Stimulated activated CD4-positive, alpha-beta T cell treated with anti-CD3 and anti-CD28 coated beads, TNF-alpha, amount 100 ng/mL, for 24 hours (primary cell): ENCODE measurements at places on chromosomes 13 and 19.

GRCh38 chr13:95361686-95362085 is 60.4 kb upstream of the ABCC4 start:
- no peak for DNase-seq

- DNase-seq, result no peak
Observed at GRCh38 chr13:113051641-113052040, 54.0 kb upstream of the F7 start.

GRCh38 chr19:648305-648704 is 8.6 kb downstream of the FGF22 start:
- no peak for DNase-seq

DNA sequence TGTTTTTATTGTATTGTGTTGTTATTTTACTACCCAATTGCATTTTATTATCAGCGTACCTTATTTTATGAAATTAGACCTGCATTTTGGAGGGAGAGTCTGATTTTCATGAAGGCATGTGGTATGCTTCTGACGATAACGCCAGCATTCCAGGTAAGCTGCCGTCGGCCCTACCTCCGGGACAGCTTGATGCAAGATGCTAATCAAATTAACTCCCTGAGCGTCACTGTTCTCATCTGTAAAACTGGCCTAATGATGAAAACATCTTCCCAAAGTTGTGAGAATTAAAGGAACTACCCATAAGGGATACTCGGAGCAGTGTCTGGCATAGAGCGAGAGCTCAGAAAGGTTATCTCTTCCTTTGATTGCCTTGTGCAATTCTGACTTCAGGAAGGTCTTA is 12.9 kb upstream of the LAIR2 start:
- DNase-seq, result no peak

DNA sequence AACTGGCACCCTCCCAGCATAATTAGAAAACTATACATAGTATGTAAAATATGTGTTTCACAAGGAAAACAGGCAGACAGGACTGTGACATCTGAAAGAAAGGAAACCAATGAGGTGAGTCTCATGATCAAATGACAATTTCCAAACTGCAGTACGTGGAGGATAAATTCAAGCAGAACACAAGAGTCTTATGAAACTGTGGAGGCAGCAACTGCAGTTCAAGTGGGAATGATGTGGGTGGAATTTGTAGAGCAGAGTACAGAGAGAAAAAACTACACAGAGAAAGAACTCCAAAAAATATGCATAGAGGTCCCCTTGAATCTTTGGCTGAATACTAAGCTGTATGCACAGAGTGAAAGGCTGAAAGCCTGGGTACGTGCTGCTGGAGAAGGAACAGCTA is 9.7 kb downstream of the SIGLEC6 start:
- DNase-seq, result no peak

DNA sequence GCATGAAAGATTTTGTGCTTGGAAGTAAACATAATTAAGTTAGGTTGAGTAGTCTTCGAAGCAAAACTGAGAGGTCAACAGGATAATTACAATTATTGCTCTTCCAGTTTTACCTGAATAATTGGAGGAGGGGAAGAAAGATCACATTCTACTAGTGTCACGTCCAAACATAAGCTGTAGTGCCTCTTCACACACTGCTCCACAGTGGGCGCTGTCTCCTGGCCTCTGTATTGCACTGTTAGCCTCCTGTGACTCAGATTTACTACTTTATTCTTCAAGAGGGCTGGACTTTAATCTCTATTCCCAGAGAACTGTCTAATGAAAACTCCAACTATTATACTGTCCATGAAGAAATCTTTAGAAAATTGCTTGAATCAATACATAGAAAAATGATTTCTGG is 62.9 kb downstream of the TRPC4 start:
- no peak for DNase-seq

DNA sequence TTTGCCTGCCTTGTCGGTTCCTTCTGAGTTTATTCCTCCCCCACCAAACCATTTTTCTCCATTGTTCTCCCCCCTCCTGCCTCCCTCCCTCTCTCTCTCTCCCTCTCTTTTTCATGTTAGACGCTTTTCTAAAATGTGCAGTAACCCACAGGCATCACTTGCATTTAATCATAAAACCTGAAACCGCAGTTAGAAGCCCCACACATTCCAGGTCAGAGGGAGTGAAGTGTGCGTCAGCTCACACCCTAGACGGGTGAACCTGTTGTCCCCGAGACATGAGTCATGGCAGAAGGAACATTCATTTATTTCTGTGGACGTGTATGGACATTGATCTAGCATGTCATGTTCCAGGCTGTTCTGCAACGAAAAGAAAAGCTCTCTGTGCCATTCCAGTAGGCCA is 19.9 kb downstream of the ONECUT3 start:
- no peak for DNase-seq

GRCh38 chr13:32737111-32737571 is 150.9 kb downstream of the PDS5B start:
- no peak for DNase-seq

GRCh38 chr19:29861574-29861973 is 49.8 kb downstream of the CCNE1 start:
- no peak for DNase-seq

DNA sequence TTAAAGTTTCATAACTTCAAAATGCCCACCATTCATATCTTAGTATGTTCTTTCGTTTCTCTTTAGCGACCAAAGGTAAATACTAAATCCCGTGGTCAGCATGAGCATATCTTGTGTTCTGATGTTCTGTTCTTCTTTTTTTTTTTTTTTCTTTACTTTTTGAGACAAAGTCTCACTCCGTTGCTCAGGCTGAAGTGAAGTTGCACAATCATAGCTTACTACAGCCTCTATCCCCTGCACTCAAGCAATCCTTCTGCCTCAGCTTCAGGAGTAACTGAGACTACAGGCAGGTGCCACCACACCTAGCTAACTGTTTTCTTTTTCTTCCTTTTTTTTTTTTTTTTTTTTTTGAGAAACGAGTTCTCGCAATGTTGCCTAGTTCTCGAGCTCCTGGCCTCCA is 60.9 kb upstream of the ATP12A start:
- DNase-seq, result no peak

- DNase-seq, result no peak
Observed at GRCh38 chr19:42286349-42287016, 15.4 kb upstream of the PRR19 start.

DNA sequence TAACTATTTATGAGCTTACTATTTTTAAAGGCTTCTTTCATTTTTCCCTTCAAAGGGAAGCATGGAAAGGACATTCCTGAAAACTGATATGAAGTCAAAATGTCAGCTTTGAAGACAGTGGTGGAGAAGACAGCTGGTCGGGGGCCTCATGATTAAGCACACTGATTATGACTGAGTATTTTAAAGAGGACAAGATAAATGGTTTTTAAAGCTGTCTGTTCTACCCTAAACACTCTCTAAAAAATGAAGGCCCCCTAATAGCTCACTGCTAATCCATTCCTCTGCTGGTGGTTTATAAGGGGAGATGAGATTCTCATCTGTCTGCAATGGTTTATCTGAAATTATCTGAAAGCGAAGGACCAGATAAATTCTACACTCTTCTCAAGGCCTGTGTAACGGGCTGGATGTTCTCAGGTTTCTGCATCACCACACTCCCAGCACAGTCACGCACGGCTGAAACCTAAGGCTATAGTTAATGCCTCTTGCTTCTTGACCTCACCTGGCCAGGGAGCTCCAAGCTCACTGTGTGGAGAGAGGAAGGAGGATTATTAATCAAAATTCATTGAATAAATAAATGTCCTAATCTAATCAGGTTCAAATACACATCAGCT is 86.9 kb upstream of the DOCK9 start:
- DNase-seq, result no peak

- DNase-seq, result no peak
Observed at GRCh38 chr13:25973085-25973484, 78.7 kb downstream of the SHISA2 start.

GRCh38 chr13:76684336-76684735 is 201.9 kb downstream of the KCTD12 start:
- DNase-seq, result no peak

GRCh38 chr19:19595171-19595701 is 23.3 kb downstream of the PBX4 start:
- DNase-seq, result no peak

DNA sequence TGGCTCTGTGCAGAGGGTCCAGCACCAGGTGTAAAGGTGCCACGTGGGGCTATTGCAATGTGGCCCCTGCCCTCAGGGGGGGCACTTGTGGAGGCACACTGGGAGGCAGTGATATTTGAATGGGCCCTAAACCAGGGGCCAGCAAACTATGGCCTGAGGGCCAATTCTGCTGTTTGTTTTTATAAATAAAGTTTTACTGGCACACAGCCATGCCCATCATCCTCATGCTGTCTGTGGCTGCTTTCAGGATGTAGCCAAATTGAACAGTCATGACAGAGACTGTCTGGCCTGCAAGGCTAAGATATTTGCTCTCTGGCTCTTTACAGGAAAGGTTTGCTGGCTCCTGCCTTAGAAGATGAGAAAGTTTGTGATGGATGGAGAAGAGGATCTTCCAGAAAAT is 33.9 kb upstream of the RANBP3 start:
- no peak for DNase-seq

GRCh38 chr13:24165746-24166145 is 5.2 kb downstream of the SPATA13 start:
- no peak for DNase-seq

DNA sequence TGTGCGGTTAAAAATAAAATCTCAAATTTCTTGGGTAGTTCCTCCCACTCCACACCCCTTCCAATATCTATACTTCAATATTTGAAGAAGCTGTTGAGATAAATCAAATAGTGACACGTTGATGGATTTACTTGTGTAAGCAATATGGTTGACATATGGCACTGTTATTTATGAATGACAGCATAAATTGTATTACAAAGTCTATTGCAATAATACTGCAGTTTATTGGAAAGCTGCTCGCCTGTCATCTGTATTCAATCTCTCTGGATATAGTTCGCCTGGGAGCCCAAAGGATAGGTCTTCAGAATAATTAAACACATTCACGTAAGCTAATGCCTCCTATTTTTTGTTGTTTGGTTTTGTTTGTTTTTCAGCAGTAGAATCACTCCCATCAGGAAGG is 5.0 kb upstream of the ZIC5 start:
- DNase-seq, result no peak

GRCh38 chr13:109146393-109146792 is 517.0 kb downstream of the MYO16 start:
- DNase-seq, result no peak

GRCh38 chr13:25541434-25542123 is 169.8 kb downstream of the ATP8A2 start:
- DNase-seq, result no peak

- no peak for DNase-seq
Observed at GRCh38 chr19:39428283-39429112, 7.3 kb downstream of the RPS16 start.

DNA sequence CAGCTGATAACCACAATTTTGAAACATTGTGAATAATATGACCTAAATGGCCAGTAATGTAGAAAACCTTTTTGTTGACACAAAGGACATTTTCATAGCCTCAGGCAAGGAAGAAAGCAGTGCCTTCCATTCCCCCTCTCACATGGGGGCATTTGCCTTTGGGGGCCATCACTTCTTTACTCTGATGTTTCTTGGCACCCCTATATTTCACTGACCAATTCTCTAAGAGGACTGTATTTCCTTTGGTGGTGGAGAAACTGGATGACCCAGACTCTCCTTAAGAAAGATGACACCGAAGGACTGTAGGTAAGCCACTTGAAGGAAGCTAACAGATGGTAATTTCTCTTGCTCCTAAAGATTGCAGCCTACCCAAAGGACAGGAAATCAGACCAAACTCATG is 254.6 kb downstream of the DCLK1 start:
- DNase-seq, result no peak

- DNase-seq, result no peak
Observed at GRCh38 chr19:37718304-37718703, 1.3 kb downstream of the ZNF607 start.

GRCh38 chr19:42272535-42272897 is 3.5 kb downstream of the CIC start:
- DNase-seq, result no peak

DNA sequence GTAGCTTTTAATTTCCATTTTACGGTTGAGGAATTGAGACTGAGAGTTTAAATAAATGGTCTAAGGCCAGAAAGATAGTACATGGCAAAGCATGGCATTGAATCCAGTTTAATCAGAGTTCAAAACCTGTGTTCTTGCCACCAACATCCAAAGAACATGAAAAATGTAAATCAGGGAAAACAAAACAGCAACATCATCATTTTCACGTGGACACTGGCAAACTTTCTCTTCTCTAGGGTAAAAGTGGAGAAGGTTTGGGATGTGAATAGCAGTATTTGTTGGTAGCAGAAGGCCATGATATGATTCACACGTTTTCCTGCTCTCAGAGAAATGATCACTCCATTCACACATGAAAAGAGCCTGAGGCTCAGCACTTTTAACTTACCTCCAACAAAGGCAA is 357.7 kb downstream of the UQCRFS1 start:
- DNase-seq, result no peak

- DNase-seq, result no peak
Observed at GRCh38 chr19:13255719-13256059, 105.5 kb downstream of the IER2 start.

DNA sequence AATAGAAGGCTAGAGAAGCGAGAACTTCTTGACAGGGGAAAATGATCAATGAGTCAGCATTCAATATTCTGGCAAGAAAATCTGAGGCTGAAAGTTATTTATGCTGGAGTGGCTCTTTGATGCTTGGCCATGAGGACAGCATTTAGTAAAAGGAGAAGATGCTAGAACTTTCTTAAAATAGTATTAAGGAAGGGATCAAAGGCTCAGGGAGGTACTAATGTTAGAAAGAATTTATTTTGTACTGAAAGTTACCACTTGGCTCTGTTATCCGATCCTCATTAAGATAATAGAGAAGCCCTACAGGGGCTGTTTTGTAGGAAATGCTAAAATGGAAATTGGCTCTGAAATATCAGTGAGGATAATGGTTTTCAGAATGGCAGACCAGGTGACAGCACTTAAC is 1774.6 kb upstream of the PCDH20 start:
- DNase-seq, result no peak

GRCh38 chr13:52414051-52414450 is 8.1 kb upstream of the THSD1 start:
- DNase-seq, result no peak

- no peak for DNase-seq
Observed at GRCh38 chr19:21454901-21455300, 50.5 kb upstream of the ZNF429 start.

- no peak for DNase-seq
Observed at GRCh38 chr19:18157465-18158063, 4.6 kb downstream of the PIK3R2 start.

DNA sequence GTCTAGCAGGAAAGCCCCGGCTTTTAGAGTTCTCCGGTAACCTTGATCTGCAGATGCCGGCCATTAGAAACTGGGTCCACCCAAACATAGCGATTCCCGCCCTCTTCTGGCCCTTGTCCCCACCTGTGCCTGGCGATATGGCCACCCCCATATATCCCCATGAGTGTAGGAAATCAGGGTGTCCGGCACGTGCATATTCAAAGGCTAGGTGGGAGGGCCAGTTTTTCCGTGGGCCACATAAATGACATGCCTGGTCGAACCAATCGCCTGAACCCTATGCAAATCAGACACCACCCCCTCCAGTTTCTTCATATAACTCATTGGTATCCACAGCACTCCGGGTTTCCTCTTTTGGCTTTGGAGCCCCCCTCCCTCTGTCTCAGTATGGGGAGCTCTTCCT is 37.4 kb downstream of the ERICH4 start:
- no peak for DNase-seq
